Endothelial cell (in vitro differentiated cells): ENCODE measurements at places on chromosomes 16 and 17. TPM values are rescaled to one million over a fixed set of nuclear protein-coding genes. Genes with fewer than 3 reads are reported as not detected.
A peak's percentile ranks its signal among the peaks of the same experiment; 100 is the strongest.

- DNase-seq = peak; percentile 17
These were observed 16.7 kb downstream of the C16orf54 start for GRCh38 chr16:29729116-29729521.

Gene AARSD1
- total RNA-seq = 39.6 TPM

Gene HOXB6
- total RNA-seq = 1.9 TPM

GRCh38 chr16:1526608-1527555 is 6.6 kb upstream of the TMEM204 start:
- no peak for DNase-seq

Gene SCNN1G
- total RNA-seq = not detected

Gene ITGAX
- total RNA-seq = not detected
